WTC11 (cell line): ENCODE measurements at places on chromosomes 6 and 20. TPM values are rescaled to one million over a fixed set of nuclear protein-coding genes. Genes with fewer than 3 reads are reported as not detected.

HTR1E gene
- 0.09 TPM in 2 of 3 replicates, not detected in the other for total RNA-seq

PRRT1 gene
- 1.4 to 2.2 TPM (median 1.6 TPM) in 3 replicates for total RNA-seq

GABBR1 gene
- 82.5 to 107 TPM (median 83.0 TPM) in 3 replicates for total RNA-seq

OVOL2 gene
- total RNA-seq: 9.8 to 11.0 TPM (median 10.4 TPM) in 3 replicates

CLPSL2 gene
- 2.8 to 6.2 TPM (median 3.4 TPM) in 3 replicates for total RNA-seq

NKX2-4 gene
- total RNA-seq: 0.07 to 0.11 TPM in 2 of 3 replicates, not detected in the other
